ENCODE measurements at places on chromosomes 3 and 15.

DNA sequence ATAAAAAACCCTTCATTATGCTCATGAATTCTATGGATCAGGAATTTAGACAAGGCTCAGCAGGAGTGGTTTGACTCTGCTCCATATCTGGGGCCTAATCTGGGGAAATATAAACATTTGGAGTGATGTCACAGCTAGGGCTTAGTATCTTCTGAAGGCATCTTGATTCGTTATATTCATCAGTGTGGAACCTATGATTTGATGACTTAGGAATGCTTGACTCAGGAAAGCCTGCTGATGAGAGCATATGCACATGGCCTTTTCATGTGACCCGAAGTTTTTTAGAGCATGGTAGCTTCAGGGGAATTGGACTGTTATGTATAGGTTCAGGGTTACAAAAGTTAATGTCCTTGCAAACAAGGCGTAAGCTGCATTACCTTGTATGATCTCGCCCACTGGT, 184.9 kb upstream of the LRRC3B start:
- no peak for DNase-seq

GRCh38 chr3:67593761-67594234, 60.6 kb downstream of the SUCLG2 start:
- DNase-seq = no peak

DNA sequence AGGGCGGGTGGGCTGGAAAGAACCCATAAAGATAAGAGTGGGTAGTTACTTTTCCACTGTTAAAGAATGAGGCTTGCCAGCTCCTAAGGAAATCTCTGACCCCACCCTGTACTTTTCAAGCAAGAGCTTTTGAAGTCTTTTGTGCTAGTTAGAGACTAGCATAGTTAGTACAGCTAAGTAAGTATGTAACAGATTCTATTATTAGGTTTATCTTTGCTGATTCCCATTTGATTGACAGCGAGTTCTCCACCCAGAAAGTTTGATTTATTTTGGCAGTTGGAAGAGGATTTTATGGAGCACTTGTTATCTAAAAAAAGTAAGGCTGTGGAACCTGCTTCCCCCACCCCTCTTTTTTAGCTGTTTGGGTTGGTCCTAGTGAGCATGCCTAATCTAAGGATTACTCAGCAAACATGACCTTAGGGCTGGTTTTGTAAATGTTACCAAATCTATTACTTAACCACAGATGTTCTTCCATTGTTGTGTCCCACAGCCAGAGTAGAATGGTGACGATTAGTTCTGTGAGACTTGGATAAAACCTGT, 57.6 kb downstream of the FNDC3B start:
- DNase-seq = no peak

- DNase-seq = no peak
These were observed 15.0 kb downstream of the INTS14 start for GRCh38 chr15:65595960-65596359.

- DNase-seq = no peak
These were observed 1.7 kb upstream of the ARF4 start for GRCh38 chr3:57598765-57599360.

DNA sequence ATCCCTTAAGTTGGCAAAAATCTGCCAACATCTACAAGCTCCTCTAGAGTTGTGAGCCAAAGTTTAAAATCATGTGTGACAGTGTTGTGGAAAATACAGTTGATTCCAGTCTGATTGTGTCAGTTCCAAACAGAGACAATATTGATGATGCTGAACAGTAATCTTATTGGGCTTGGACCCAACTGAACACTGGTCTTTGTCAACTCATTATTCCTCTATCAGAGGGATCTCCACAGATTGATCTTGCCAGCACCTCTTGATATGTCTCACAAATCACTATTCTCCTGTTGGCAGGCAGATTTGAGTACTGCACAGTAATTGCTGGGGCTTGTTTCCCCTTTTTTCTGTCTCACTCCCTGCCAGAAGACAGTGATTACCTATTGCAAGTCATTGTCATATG, 326.6 kb upstream of the DPH6 start:
- DNase-seq = no peak

- no peak for DNase-seq
These were observed 15.2 kb downstream of the LDHAL6B start for GRCh38 chr15:59221511-59222505.

GRCh38 chr3:134804508-134805480, 9.7 kb downstream of the EPHB1 start:
- DNase-seq = no peak

- DNase-seq = no peak
These were observed 2.2 kb upstream of the C15orf39 start for GRCh38 chr15:75199357-75199940.

DNA sequence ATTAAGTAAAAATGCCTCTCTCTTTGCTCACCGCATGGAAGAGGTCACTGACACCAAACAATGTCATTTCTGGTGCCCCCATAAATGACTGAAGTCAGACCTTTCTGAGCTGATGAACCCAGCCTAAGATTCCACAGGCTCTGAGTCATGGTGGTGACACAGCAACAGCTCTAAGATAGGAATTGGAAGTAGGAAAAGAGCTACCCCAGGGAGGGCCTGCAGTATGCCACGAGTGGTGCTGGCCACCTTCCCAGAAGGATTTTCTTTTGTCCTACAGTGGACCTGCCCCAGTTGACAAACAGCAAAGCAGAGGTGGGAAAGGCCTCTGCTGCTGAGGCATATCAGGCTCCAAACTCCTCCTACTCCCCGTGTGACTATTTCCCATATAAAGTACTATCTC, 208.1 kb downstream of the MINAR1 start:
- DNase-seq = no peak

DNA sequence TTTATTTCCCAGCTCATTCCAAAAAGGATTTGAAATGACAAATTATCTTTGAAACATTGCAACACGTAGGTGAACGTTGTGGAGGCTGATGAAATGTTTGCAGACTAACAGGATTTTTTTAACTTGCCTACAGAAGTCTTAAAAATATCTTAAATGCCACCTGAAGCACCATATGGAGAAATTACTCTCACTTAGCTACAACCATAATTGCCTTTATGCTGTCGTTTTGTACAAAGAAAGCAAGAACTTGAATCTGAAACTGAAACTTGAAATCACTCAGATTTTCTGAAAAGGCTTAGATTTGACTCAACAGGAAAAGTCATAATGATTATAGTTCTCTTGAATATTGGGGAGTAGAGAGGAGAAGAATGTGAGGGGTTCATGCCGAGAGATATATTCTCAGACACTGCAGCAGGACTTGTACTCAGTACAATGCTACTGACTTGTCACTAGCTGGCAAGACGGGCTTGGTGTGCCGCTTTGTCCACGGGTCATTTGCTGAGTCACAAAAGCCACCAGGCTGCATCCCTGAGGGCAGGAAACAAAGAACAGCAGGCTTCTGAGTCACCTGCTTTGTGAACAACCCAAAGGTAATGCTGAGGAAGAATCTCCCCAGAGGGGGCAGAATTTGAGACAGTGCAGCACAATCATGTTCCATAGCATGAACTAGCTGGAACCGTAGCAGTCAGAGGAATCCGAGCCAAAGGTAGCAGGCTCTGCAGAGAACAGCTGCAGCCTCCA, 7.1 kb upstream of the FMN1 start:
- DNase-seq = no peak
